ENCODE measurements at places on chromosomes 16 and 17. TPM values are rescaled to one million over a fixed set of nuclear protein-coding genes. Genes with fewer than 3 reads are reported as not detected.
A peak's percentile ranks its signal among the peaks of the same experiment; 100 is the strongest.

GRCh38 chr17:40321524-40321929, 12.5 kb downstream of the RARA start:
- peak overlapping the region; percentile 92 for H3K4me3 ChIP-seq
- no peaks in the 10 kb centered on the region for H3K36me3 ChIP-seq
- DNase-seq = no peak
- H3K27ac ChIP-seq = peak overlapping the region; percentile 100
- peaks cover 81% of the 10 kb centered on the region for H3K4me1 ChIP-seq

DNA sequence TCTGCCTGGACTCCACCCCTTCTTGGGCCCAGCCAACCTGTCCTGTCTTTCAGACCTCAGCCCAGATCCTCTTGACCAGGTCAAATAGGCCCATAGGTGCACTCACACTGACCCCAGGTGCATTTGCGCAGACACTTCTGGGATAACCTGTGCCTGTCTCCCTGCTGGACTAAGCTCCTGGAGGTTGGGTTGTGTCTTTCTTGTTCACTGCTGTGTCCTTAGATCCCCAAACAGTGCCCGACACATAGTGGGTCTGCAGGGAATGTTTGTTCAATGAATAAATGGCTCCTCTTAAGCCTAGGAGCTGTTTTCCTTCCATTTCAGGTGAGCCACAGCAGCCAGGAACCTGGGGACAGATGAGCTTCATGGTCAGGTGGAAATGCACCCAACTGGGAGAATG, 48.9 kb downstream of the NLRP1 start:
- H3K4me3 ChIP-seq = no peak overlapping the region
- DNase-seq = no peak

GRCh38 chr16:25081702-25082101, 29.8 kb upstream of the LCMT1 start:
- H3K27ac ChIP-seq = no peak overlapping the region
- H3K27me3 ChIP-seq = no peaks in the 10 kb centered on the region
- H3K4me3 ChIP-seq = no peak overlapping the region
- no peak for DNase-seq
- no peaks in the 10 kb centered on the region for H3K36me3 ChIP-seq

GRCh38 chr16:48834576-48834975, 224.6 kb upstream of the N4BP1 start:
- no peak overlapping the region for H3K27ac ChIP-seq
- H3K4me3 ChIP-seq = no peak overlapping the region
- DNase-seq = no peak
- no peaks in the 10 kb centered on the region for H3K36me3 ChIP-seq
- no peaks in the 10 kb centered on the region for H3K27me3 ChIP-seq
- no peaks in the 10 kb centered on the region for H3K4me1 ChIP-seq

Gene B9D1
- total RNA-seq = 6.8 TPM

All from CD8-positive, alpha-beta memory T cell (primary cell).